ENCODE measurements at places on chromosomes 2 and 18.

DNA sequence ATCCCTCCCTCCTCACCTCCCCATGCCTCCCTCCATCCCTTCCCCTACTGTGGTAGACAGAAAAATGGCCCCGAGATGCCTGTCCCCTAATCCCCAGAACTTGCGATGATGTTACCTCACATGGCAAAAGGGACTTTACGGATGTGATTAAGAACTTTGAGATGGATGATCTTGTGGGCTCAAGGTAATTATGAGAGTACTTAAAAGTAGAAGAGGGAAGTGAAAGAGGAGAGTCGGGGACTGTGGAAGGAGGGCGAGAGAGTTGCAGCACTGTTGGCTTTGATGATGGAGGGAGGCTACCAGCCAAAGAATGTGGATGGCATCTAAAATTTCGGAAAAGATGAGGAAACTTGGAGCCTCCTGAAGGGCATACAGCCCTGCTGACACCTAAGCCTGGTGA, 66.5 kb downstream of the AGAP1 start:
- H3K27me3 ChIP-seq: no peaks in the 10 kb centered on the region
- no peak overlapping the region for H3K27ac ChIP-seq
- H3K4me1 ChIP-seq: peaks cover 55% of the 10 kb centered on the region
- H3K4me3 ChIP-seq: no peak overlapping the region
- DNase-seq: no peak
- no peaks in the 10 kb centered on the region for H3K36me3 ChIP-seq

- H3K27ac ChIP-seq: no peak overlapping the region
- peaks cover 10% of the 10 kb centered on the region for H3K4me1 ChIP-seq
- no peak overlapping the region for H3K4me3 ChIP-seq
- H3K36me3 ChIP-seq: no peaks in the 10 kb centered on the region
- no peak for DNase-seq
- H3K27me3 ChIP-seq: no peaks in the 10 kb centered on the region
Measured at GRCh38 chr2:30358842-30359241, 88.2 kb upstream of the LCLAT1 start.

DNA sequence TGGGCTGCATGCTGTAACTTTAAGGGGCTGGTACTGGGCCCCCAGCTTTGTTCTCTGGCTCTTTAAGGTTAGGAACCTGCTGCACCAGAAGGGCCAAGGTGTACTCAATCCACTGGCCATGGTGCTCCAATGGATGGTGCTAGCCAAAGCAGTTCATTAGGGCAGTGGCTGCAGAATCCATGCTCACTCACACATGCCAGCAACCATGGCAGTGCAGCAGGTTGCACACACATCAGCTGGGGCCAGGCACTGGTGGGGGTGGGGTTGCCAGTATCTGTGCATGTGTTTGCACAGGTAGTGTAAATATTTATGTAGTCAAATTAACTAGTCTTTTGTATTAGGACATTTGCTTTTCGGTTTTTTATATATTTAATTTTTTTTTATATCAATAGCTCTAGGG, 228.3 kb upstream of the EPC2 start:
- no peak for DNase-seq
- H3K4me1 ChIP-seq: no peaks in the 10 kb centered on the region
- H3K36me3 ChIP-seq: peaks cover 4% of the 10 kb centered on the region

GRCh38 chr2:240816584-240817495, 3.2 kb downstream of the KIF1A start:
- peaks cover 21% of the 10 kb centered on the region for H3K27me3 ChIP-seq
- peaks cover 5% of the 10 kb centered on the region for H3K4me1 ChIP-seq
- peak overlapping the region; percentile 14 for H3K4me3 ChIP-seq
- DNase-seq: peak; percentile 62
- peak overlapping the region; percentile 17 for H3K27ac ChIP-seq

DNA sequence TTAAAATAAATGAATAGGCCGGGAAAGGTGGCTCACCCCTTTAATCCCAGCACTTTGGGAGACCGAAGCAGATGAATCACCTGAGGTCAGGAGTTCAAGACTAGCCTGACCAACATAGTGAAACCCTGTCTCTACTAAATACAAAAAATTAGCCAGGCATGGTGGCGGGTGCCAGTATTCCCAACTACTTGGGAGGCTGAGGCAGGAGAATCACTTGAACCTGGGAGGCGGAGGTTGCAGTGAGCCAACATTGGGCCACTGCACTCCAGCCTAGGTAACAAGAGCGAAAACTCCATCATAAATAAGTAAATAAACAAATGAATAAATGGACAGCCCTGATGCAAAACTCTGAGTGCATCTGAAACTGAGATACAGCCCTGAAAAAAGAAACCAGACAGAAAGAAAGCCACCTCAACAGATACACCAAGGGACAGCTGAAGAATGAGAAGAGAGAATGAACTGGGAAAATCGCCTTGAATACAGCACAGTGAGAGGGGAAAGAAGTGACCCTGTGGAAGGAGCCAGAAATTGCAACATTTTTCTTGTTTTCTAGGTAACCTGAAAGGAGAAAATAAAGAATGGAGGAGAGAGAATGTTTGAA, 64.4 kb downstream of the TRABD2A start:
- no peaks in the 10 kb centered on the region for H3K36me3 ChIP-seq
- no peaks in the 10 kb centered on the region for H3K27me3 ChIP-seq
- no peak overlapping the region for H3K27ac ChIP-seq
- H3K4me1 ChIP-seq: no peaks in the 10 kb centered on the region
- no peak overlapping the region for H3K4me3 ChIP-seq

DNA sequence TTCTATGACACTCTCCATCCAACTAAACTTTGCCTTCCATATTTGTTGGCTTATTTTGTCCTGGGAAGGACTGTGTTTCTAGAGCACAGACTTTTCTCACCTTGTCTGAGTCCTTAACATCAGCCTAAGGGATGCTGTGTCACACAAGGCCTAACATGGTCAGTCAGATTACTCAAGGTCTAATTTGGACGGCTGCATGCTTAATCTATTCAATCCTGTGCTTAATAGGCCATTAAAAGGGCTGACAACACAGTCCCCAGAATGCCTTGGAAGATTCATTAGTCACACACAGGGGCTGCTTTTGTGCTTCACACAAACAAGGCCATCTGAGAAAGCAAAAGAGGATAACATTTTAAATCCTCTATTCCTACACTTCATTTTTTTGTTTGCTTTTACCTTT, 84.0 kb downstream of the DYNAP start:
- no peaks in the 10 kb centered on the region for H3K27me3 ChIP-seq
- no peak for DNase-seq
- peaks cover 13% of the 10 kb centered on the region for H3K4me1 ChIP-seq
- H3K27ac ChIP-seq: no peak overlapping the region
- H3K36me3 ChIP-seq: no peaks in the 10 kb centered on the region

DNA sequence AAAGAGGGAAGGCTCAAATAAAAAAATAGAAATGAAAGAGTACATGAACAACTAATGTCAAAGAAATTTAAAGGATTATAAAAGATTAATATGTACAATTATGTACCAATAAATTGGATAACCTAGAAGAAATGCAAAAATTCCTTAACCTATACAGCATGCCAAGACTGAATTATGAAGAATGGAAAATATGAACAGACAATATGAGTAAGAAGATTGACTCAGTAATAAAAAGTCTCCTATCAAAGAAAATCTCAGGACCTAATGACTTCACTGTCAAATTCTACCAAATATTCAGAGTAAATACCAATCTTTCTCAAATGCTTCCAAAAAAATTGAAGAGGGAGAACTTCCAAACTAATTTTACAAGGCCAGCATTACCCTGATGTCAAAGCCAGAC, 120.2 kb upstream of the SPOPL start:
- H3K27me3 ChIP-seq: no peaks in the 10 kb centered on the region
- no peak for DNase-seq
- no peak overlapping the region for H3K27ac ChIP-seq
- H3K36me3 ChIP-seq: no peaks in the 10 kb centered on the region

DNA sequence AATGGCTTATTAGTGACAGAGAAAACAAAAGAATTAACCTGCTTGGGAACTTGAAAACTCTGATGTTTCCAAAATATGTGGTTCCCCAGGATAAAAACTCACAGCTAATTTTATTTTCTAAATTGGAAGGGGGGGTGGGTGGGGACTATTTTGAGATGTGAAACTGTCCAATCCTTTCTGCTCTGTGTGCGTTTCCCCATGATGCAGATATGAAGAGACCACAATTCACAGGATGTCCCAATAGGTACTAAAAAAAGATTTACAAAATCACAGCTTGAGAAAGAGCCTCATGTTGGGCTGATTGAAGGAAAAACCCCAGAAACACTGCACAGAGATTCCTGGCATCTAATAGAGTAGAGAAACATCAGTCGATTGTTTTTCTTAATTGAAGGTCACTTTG, 273.2 kb downstream of the ARHGAP15 start:
- peaks cover 3% of the 10 kb centered on the region for H3K4me1 ChIP-seq
- DNase-seq: no peak
- no peaks in the 10 kb centered on the region for H3K27me3 ChIP-seq
- no peak overlapping the region for H3K27ac ChIP-seq

- H3K36me3 ChIP-seq: no peaks in the 10 kb centered on the region
- H3K27me3 ChIP-seq: no peaks in the 10 kb centered on the region
- DNase-seq: no peak
- H3K4me1 ChIP-seq: no peaks in the 10 kb centered on the region
- no peak overlapping the region for H3K27ac ChIP-seq
Measured at GRCh38 chr2:206846331-206846730, 80.9 kb downstream of the FASTKD2 start.

DNA sequence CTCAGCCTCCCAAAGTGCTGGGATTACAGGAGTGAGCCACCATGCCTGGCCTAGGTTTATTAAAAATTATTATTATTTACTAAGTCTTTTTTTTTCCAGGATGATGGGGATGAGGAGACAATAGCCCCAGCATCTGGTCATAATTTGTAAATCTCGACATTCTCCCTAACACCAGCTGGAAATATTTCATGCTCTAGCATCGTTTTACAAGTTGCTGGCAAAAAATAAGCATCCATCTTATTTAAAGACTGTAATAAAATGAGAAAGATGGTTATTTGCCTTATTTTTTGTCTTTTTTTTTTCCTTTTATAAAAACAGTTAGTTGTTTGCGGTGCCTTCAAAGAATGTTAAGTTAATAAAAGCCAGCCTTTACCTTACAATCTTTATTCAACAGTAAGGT, 56.7 kb downstream of the SF3B1 start:
- peaks cover 2% of the 10 kb centered on the region for H3K27me3 ChIP-seq
- peaks cover 10% of the 10 kb centered on the region for H3K4me1 ChIP-seq
- no peak overlapping the region for H3K4me3 ChIP-seq
- DNase-seq: no peak
- H3K27ac ChIP-seq: no peak overlapping the region

- no peak overlapping the region for H3K4me3 ChIP-seq
- peaks cover 4% of the 10 kb centered on the region for H3K36me3 ChIP-seq
- H3K4me1 ChIP-seq: peaks cover 11% of the 10 kb centered on the region
- no peak overlapping the region for H3K27ac ChIP-seq
Measured at GRCh38 chr2:239078128-239078924, 230.4 kb downstream of the TWIST2 start.

DNA sequence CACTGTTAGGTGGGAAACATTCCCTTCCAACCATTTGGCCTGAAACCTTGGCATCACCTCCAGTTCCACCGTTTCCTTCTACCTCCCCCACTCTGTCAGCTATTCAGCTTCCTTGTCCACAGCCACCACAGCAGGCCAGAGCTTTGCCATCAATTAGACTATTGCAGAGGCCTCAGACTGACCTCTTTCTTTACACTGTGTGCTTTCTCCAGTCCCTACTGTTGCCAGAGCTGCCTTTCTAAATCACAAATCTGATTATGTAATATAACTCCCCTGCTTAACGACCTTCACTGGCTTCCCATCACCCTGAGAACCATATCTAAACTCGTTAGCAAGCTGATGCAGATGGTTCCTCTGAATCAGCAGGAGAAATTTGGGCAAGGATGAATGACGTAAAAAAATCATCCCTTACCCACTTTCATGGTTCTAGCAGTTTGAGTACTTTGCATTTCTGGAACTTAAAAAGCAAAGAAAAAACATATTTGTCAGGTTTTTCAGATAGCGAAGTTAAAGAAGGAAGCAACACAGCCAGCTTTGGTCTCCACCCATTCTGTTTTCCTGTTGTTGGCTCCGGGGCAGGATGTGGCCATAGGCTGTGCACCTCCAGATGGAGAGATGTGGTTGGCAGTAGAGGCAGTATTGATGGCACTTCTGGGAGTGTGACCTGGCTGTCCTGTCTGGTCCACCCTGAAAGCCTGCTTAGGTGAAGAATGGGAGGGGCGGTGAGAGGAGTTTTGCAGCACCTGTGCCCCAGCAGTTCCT, 422.1 kb downstream of the PARD3B start:
- H3K4me1 ChIP-seq: peaks cover 33% of the 10 kb centered on the region
- DNase-seq: no peak
- H3K27me3 ChIP-seq: no peaks in the 10 kb centered on the region
- peaks cover 4% of the 10 kb centered on the region for H3K36me3 ChIP-seq
- no peak overlapping the region for H3K27ac ChIP-seq

- H3K4me3 ChIP-seq: no peak overlapping the region
- H3K27ac ChIP-seq: no peak overlapping the region
- H3K36me3 ChIP-seq: no peaks in the 10 kb centered on the region
- peaks cover 4% of the 10 kb centered on the region for H3K4me1 ChIP-seq
- no peak for DNase-seq
- H3K27me3 ChIP-seq: no peaks in the 10 kb centered on the region
Measured at GRCh38 chr18:31056296-31056695, 13.8 kb upstream of the DSC3 start.

- no peak overlapping the region for H3K4me3 ChIP-seq
- H3K36me3 ChIP-seq: no peaks in the 10 kb centered on the region
- DNase-seq: no peak
- H3K27me3 ChIP-seq: no peaks in the 10 kb centered on the region
Measured at GRCh38 chr18:32629981-32630700, 142.7 kb downstream of the KLHL14 start.

DNA sequence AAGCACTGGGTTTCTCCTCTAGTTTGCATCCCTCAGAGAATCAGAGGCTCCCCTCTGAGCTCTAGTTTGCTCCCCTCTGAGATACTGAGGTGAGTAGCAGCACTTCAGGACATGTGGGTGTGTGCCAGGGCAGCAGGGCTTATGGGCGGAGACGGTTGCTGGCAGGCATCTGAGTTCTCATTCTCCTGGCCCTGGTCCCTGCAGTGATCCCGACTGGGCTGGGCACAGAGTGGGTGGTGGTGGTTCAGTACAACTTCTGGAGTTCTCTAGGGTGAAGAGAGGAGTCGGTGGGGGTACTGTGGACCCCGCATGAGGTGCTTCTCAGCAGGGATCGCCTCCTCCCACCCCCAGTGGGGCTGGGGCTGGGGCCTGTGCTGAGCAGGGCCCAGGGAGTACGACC, 47.9 kb downstream of the BOLA3 start:
- H3K27me3 ChIP-seq: no peaks in the 10 kb centered on the region
- no peaks in the 10 kb centered on the region for H3K36me3 ChIP-seq
- H3K27ac ChIP-seq: no peak overlapping the region
- peaks cover 6% of the 10 kb centered on the region for H3K4me1 ChIP-seq
- DNase-seq: peak; percentile 58

- H3K27ac ChIP-seq: no peak overlapping the region
- peaks cover 17% of the 10 kb centered on the region for H3K27me3 ChIP-seq
- peaks cover 5% of the 10 kb centered on the region for H3K4me1 ChIP-seq
- DNase-seq: no peak
- no peak overlapping the region for H3K4me3 ChIP-seq
Measured at GRCh38 chr2:176385219-176385759, 116.0 kb downstream of the MTX2 start.

- H3K27me3 ChIP-seq: no peaks in the 10 kb centered on the region
- DNase-seq: no peak
- H3K4me1 ChIP-seq: peaks cover 8% of the 10 kb centered on the region
- H3K36me3 ChIP-seq: no peaks in the 10 kb centered on the region
Measured at GRCh38 chr2:204681412-204681811, 136.1 kb downstream of the PARD3B start.
